ENCODE measurements at places on chromosomes 1 and 21.

GRCh38 chr1:187383366-187383765 lies 554.6 kb downstream of the PLA2G4A start:
- no peak for DNase-seq

GRCh38 chr1:241557551-241558193 lies 25.5 kb downstream of the KMO start:
- no peak for DNase-seq

DNA sequence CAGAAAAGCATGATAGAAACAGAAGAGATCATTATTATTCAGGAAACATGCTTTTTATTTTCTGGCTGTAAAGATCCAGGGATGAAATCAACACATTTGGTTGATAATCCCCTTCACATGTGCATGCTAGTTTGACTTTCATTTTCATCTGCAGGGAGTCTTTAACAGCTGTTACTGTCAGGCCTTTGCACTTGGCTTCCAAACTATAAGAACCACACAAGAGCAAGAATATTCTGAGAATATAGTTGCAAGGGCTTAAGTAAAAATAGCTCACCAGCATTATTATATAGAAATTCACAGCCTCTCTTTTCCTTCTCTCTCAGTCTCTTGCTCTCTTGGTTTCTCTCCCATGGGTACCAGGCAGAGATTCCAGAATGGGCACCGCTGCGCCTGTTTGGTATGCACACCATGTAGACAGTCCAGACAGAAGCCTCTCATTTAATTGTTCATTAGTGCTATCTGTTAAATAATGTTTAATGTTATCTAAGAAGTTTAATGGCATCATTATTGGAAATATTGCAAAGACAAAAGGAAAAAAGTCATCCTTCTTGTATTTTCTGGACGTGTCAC lies 622.3 kb upstream of the PLXNA2 start:
- no peak for DNase-seq

- no peak for DNase-seq
These were observed 150.5 kb downstream of the NTMT2 start for GRCh38 chr1:170296211-170296610.

- no peak for DNase-seq
These were observed 62.2 kb upstream of the WLS start for GRCh38 chr1:68294367-68295066.

DNA sequence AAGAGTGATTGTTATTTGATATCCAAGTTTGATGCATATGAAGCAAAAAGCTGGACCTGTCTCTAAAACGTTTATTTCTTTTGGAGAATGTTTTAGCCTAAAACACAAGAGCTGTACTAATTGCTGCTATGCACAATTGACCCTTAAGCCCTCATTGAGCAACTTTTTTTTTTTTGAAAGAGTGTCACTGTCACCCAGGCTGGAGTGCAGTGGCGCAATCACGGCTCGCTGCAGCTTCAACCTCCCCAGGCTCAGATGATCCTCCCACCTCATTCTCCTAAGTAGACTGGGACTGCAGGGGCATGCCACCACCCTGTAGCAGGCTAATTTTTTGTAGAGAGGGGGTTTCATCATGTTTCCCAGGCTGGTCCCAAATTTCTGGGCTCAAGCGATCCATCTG lies 129.1 kb downstream of the PIK3R3 start:
- DNase-seq, result no peak

- DNase-seq, result no peak
These were observed 113.1 kb downstream of the OLFML2B start for GRCh38 chr1:161910604-161911003.

- DNase-seq, result no peak
These were observed 68.9 kb upstream of the PARP1 start for GRCh38 chr1:226476648-226477319.

GRCh38 chr1:154478639-154479038 lies 23.4 kb upstream of the TDRD10 start:
- DNase-seq, result peak; percentile 42
